ENCODE measurements at places on chromosomes 13 and 19. TPM values are rescaled to one million over a fixed set of nuclear protein-coding genes. Genes with fewer than 3 reads are reported as not detected.

The PLVAP gene
- total RNA-seq = 0.27 TPM

The CEACAM16 gene
- not detected for total RNA-seq

The PRR22 gene
- total RNA-seq = 2.1 TPM

The MYH14 gene
- 28.6 TPM for total RNA-seq
